T-helper 1 cell treated with Interleukin-12 subunit alpha and Interleukin-12 subunit beta and Interleukin-4 antibody, amounts not matched to agents 30 ng/mL and 1 ng/mL, for 36 hours (primary cell): ENCODE measurements at places on chromosomes 6 and 20. TPM values are rescaled to one million over a fixed set of nuclear protein-coding genes. Genes with fewer than 3 reads are reported as not detected.

Gene PTK6
- 1.2 TPM in 2 replicates for total RNA-seq

Gene SASH1
- total RNA-seq, result 1.5 and 1.6 TPM in 2 replicates

Gene C6orf132
- 0.07 and 0.15 TPM in 2 replicates for total RNA-seq

Gene VSX1
- not detected in 2 replicates for total RNA-seq

Gene DOP1A
- total RNA-seq, result 15.0 and 17.4 TPM in 2 replicates

Gene CAGE1
- total RNA-seq, result 0.07 TPM in 1 of 2 replicates, not detected in the other

Gene SMLR1
- not detected in 2 replicates for total RNA-seq

Gene COL12A1
- total RNA-seq, result not detected in 2 replicates

Gene TTK
- 22.5 and 23.6 TPM in 2 replicates for total RNA-seq

Gene PCK1
- not detected in 2 replicates for total RNA-seq

Gene ANKRD66
- total RNA-seq, result not detected in 2 replicates

Gene SIRPB1
- total RNA-seq, result 3.0 and 4.5 TPM in 2 replicates

Gene ZBP1
- 12.5 TPM in 2 replicates for total RNA-seq

Gene TSBP1
- total RNA-seq, result not detected in 2 replicates

Gene OXT
- total RNA-seq, result 0.61 TPM in 1 of 2 replicates, not detected in the other

Gene PAK5
- total RNA-seq, result not detected in 2 replicates

Gene ATP6V1G2
- total RNA-seq, result 1.2 and 1.4 TPM in 2 replicates

Gene TFAP2D
- total RNA-seq, result not detected in 2 replicates

Gene IL17F
- total RNA-seq, result 0.42 and 1.5 TPM in 2 replicates

Gene RAET1L
- total RNA-seq, result not detected in 2 replicates

Gene ANGPT4
- not detected in 2 replicates for total RNA-seq

Gene SLC22A2
- not detected in 2 replicates for total RNA-seq

Gene CYP24A1
- not detected in 2 replicates for total RNA-seq

Gene MATN4
- total RNA-seq, result 6.1 and 6.7 TPM in 2 replicates

Gene GRM1
- not detected in 2 replicates for total RNA-seq

Gene DNAJC5
- 58.3 and 58.4 TPM in 2 replicates for total RNA-seq

Gene SRSF6
- total RNA-seq, result 166 and 167 TPM in 2 replicates

Gene PKIB
- 0.39 and 0.49 TPM in 2 replicates for total RNA-seq

Gene PHACTR3
- not detected in 2 replicates for total RNA-seq

Gene NKX2-2
- not detected in 2 replicates for total RNA-seq

Gene PBX2
- total RNA-seq, result 97.7 and 106 TPM in 2 replicates

Gene OR2H2
- not detected in 2 replicates for total RNA-seq
